ENCODE measurements at places on chromosomes 4 and X.

- DNase-seq: peak; percentile 0
Observed at GRCh38 chr4:181225616-181226261, 1017.5 kb upstream of the TENM3 start.

DNA sequence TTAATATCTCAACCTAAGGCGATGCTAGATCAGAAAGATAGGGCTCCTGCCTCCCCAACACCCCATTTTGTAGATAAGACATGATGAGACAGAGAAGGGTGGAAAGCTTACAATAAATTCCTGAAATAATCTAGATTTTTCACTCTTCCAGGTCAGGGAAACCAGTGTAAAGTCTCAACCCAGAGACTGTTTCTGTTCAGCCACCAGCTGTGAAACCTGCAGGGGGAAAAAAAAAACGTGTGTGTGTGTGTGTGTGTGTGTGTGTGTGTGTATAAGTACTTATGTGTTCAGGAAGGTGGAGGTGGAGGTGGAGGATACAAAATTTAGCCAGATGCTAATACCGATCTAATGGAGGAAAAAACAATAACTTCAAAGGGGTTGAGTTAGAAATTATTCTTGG, 773 bp upstream of the ITM2A start:
- no peak for DNase-seq

GRCh38 chrX:9196961-9197640, 163.2 kb upstream of the FAM9B start:
- DNase-seq: no peak

GRCh38 chr4:17060230-17060629, 161.8 kb upstream of the LDB2 start:
- no peak for DNase-seq

- DNase-seq: no peak
Observed at GRCh38 chr4:110676241-110676640, 53.4 kb upstream of the PITX2 start.

GRCh38 chr4:76943790-76944189, 5.8 kb upstream of the SEPTIN11 start:
- DNase-seq: no peak

GRCh38 chrX:102966701-102967100, 29.6 kb downstream of the RAB40AL start:
- no peak for DNase-seq

- DNase-seq: no peak
Observed at GRCh38 chr4:95272797-95273196, 276.0 kb downstream of the UNC5C start.

- no peak for DNase-seq
Observed at GRCh38 chr4:27020603-27021002, 160.0 kb downstream of the STIM2 start.

DNA sequence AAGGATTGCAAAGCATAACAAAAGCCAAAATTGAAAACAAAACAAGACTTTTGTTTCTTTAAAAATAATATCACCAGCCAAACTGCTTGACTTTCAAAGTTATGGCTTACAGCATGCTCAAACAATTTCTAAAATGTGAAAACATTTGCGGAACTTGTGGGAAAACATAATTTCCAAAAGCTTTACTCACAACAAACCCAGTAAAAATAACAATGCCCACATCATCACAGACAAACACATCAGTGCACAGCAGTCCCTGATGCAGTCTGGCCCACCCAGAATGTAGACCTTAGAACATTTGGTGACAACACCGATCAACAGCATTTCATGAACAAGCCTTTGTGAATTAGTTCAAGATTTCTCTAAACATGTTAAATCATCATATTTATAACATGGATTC, 98.9 kb downstream of the ARHGAP6 start:
- DNase-seq: no peak

GRCh38 chr4:124754681-124755080, 42.1 kb upstream of the ANKRD50 start:
- no peak for DNase-seq

GRCh38 chr4:1176398-1177273, 4.3 kb upstream of the SPON2 start:
- no peak for DNase-seq

DNA sequence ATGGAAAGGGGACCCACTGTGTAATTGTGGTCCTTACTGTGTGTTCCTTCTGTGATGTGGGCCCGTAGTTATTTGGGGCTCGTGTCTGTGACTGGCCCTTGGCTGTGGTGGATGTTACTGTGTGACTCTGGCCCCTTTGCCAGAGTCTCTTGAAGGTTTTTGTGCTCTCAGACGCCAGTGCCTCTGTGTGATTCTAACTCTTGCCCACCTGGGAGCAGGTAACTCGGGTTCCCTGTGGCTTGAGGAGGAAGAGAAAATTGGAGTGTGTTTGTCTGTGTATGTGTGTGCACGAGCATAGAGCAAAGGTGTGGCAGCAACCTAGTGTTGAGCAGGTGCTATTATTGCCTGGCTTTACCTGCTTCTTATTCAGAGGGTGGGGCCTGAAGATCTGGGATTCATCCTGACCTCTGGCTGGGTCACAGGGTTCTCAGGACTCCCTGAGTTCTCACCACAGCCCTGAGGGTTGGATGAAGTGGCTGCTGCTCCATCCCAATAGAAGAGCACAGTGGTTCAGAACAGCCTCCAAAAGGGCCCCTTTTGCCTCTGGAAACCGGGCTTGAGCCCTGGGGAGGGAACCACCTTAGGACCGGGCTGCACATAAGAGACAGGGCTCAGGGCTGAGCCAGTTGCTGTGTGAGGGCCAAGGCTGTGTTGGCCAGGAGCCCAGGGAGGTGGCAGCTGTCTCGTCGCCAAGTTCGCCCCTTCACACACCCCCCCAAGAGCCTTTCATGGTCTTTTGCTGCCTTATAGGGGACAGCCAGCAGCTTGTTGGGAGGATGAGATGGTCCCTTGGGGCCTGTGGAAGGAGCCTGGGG, 1.3 kb downstream of the RBM10 start:
- no peak for DNase-seq

- no peak for DNase-seq
Observed at GRCh38 chrX:150217609-150218008, 145.5 kb upstream of the MAMLD1 start.

DNA sequence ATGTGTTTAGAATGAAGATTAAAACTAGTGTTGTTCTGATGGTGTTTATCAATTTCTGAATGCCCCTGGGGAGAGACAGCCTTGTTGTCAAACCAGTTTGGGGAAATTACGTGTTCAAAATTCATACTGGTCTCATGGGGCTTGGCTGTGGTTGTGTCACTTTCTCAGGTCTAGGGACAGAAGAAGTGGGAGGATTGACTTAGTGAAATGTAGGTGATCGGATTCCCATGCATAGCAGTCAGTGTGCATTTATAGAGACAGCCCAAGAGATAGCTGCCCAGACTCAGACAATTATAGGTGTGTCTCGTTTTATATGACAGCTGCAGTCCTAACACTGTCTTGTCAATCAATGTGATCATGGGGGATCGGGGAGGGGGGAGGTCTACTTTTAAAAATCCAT, 94.4 kb upstream of the CLCN4 start:
- peak; percentile 4 for DNase-seq

DNA sequence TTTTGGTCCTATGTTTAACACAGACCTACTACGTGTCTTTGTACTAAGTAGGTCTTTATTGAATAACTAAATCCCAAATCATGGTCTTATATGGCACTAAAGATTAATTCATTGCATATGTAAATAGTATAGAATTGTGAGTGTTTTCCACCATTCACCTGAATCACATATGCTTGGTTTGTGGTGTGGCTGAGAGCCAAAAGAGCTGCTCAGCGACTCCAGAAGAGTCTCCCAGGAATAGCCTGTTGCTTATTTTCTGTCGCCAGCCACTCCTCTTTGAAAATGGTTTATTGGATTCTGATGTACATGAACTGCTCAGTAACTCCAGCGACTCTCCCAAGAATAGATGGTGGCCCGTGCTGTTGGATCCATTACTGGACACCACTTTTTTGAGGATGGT, 184.5 kb downstream of the CLCN4 start:
- DNase-seq: no peak

DNA sequence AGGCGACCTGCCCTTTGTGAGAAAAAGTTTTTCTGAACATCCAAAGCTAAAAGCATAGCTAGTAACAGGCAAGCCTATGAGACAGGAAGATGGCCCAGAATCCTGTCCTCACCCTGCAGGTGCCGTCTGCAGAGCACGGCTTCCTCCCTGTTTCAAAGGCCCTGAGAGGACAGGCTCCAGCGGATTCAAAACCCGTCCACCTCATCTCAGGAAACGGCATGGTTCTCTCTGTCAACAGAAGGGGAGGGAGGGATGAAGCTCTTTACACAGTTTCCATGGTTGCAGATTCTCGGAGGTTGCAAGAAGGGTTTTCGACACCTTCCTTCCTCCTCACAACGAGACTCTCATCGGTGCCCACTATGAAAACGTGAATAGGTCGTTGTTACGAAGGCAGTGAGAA, 8.3 kb downstream of the PPP2R3B start:
- no peak for DNase-seq

DNA sequence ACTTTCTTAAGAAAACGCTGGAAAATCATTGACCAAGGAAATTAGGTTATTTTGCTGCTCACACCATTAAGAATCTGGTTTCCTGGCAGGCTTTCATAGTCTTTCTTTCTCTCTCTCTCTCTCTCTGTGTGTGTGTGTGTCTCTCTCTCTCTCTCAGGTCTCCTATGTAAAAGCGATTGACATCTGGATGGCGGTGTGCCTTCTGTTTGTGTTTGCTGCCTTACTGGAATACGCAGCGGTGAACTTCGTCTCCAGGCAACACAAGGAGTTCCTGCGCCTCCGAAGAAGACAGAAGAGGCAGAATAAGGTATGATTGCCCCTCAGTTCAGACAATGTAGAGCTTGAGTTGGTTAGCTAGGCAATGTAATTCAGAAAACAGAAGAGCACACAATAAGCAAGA, 161.2 kb downstream of the GLRA2 start:
- DNase-seq: no peak

- no peak for DNase-seq
Observed at GRCh38 chr4:118139241-118139640, 105.0 kb downstream of the NDST3 start.

GRCh38 chr4:101205916-101206315, 141.4 kb downstream of the PPP3CA start:
- DNase-seq: no peak

DNA sequence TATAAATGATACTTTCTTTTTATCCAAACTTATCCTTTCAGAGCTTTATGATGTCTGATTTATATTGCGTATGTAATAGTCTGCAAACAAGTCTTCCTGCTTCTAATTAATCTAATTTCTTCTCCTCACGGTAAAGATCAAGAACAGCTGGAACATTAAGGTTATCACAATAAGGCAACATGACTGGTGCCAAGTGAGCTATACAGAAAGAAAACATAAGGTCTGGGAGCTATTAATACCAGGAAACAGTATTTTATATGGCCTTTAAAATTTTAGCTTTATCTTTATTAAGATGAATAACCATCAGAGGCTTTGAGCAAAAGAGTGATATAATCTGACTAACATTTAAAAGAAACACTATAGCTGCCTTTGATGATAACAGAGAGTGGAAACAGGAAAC, 28.7 kb upstream of the CABS1 start:
- DNase-seq: no peak

- no peak for DNase-seq
Observed at GRCh38 chr4:128320656-128321055, 33.0 kb upstream of the PGRMC2 start.
